Tibial nerve (tissue), 4 donors: ENCODE measurements at places on chromosomes 16 and 17. TPM values are rescaled to one million over a fixed set of nuclear protein-coding genes. Genes with fewer than 3 reads are reported as not detected.
A peak's percentile ranks its signal among the peaks of the same experiment; 100 is the strongest.

DNA sequence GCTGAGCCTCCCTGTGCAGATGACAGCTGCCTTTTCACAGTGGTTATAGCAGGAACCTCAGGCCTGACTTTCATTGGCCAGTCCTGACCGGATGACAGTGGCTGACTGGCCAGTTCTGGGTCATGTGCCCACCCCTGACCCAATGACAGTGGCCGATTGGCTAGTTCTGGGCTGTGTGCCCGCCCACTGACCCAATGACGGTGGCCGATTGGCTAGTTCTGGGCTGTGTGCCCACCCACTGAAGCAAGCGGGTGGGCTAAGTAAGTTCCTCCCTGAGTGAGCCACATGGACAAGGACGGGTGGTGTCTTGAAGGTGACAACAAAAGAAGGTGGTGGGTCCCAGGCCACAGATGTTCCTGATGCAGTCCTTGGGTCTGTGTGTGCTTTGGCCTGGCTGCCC, 9.5 kb downstream of the DEF8 start:
- no peaks in the 10 kb centered on the region for H3K27me3 ChIP-seq
- DNase-seq: no peak
- no peak overlapping the region for H3K4me3 ChIP-seq
- peaks cover 94% of the 10 kb centered on the region for H3K36me3 ChIP-seq

DNA sequence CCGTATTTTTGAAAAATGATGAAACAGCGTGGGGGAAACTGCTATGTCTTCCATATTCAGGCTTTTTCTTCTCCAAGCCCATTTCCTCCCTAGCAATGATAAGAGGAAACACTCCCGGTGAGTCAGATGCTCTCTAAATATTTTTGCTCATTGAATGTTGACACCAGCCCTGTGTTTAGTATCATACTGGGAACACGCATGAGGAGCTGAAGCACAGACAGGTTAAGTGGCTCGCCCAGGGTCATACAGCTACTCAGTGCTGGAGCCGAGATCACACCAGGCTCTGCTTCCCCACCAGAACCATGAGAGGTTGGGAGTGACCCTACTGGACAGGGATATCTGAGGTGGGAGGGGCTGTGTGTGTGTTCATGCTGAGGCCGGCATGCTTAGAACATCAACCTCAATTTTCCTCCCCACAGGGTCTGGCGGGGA, 37.8 kb upstream of the ADGRG1 start:
- H3K36me3 ChIP-seq: no peaks in the 10 kb centered on the region
- no peak for DNase-seq
- H3K27me3 ChIP-seq: no peaks in the 10 kb centered on the region
- H3K4me1 ChIP-seq: peaks cover 8% of the 10 kb centered on the region

DNA sequence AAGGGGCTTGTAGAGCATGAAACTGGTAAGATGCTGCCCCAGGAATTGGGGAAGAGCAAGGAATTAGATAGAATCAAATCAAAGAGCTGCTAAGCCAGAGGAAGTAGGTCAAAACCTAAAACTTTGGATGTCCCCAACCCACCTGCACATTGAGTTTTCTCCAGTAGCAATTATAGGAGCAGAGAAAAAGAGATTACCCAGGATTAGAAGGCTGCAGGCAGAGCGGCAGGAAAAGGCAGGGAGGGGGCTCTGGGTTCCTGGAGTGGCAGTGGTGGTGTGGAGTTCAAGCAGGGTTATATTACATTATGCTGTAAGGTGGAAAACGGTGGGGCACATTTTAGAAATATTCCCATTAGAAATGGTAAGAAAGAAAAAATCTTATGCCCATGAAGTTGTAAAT, 68.3 kb downstream of the KSR1 start:
- H3K36me3 ChIP-seq: no peaks in the 10 kb centered on the region
- H3K27me3 ChIP-seq: no peaks in the 10 kb centered on the region
- no peak for DNase-seq
- no peak overlapping the region for H3K4me3 ChIP-seq
- H3K27ac ChIP-seq: no peak overlapping the region

DNA sequence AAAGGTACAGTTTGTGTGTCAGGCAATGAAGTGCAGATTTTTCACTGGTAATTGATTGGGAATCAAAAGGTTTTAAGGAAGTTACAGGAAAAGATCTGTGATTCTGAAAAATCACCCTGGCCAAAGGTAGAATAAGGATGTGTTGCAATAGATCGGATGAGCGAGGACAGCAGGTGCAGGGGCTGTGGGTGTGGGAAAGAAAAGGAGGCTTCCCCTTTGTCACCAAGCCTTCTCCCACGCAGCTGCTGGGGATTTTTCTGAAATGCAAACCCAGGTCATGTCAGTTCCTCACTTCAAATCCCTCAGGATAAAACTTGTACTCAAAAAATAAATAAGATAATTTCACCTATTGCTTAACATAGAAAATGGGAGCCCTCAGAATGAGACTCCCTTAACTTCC, 47.9 kb upstream of the ARHGAP17 start:
- H3K4me3 ChIP-seq: no peak overlapping the region
- H3K36me3 ChIP-seq: no peaks in the 10 kb centered on the region
- no peak for DNase-seq
- H3K27ac ChIP-seq: peak overlapping the region; percentile 93

IL32 gene
- 26.2 TPM for total RNA-seq

- no peaks in the 10 kb centered on the region for H3K36me3 ChIP-seq
- no peaks in the 10 kb centered on the region for H3K27me3 ChIP-seq
- H3K27ac ChIP-seq: no peak overlapping the region
- H3K4me1 ChIP-seq: no peaks in the 10 kb centered on the region
- no peak overlapping the region for H3K4me3 ChIP-seq
These were observed 66.6 kb upstream of the LHX1 start for GRCh38 chr17:36870720-36870999.

GRCh38 chr17:29197516-29198272, 17.5 kb upstream of the MYO18A start:
- H3K27ac ChIP-seq: no peak overlapping the region
- DNase-seq: no peak

GRCh38 chr16:65644821-65645220, 523.0 kb upstream of the CDH11 start:
- no peaks in the 10 kb centered on the region for H3K36me3 ChIP-seq
- DNase-seq: no peak
- H3K4me3 ChIP-seq: no peak overlapping the region
- no peaks in the 10 kb centered on the region for H3K27me3 ChIP-seq
- no peak overlapping the region for H3K27ac ChIP-seq
- H3K4me1 ChIP-seq: no peaks in the 10 kb centered on the region

MPV17L gene
- total RNA-seq: 11.5 TPM

- H3K36me3 ChIP-seq: no peaks in the 10 kb centered on the region
- no peak overlapping the region for H3K4me3 ChIP-seq
- DNase-seq: peak; percentile 51
- H3K4me1 ChIP-seq: no peaks in the 10 kb centered on the region
These were observed 46.9 kb downstream of the IRX6 start for GRCh38 chr16:55370762-55371482.

- no peak overlapping the region for H3K4me3 ChIP-seq
- no peaks in the 10 kb centered on the region for H3K4me1 ChIP-seq
- no peaks in the 10 kb centered on the region for H3K27me3 ChIP-seq
These were observed 18.4 kb downstream of the CYB5D2 start for GRCh38 chr17:4161192-4161966.

GLP2R gene
- total RNA-seq: 0.87 TPM

- no peak overlapping the region for H3K27ac ChIP-seq
- no peak overlapping the region for H3K4me3 ChIP-seq
- H3K36me3 ChIP-seq: no peaks in the 10 kb centered on the region
- H3K27me3 ChIP-seq: no peaks in the 10 kb centered on the region
- H3K4me1 ChIP-seq: no peaks in the 10 kb centered on the region
- no peak for DNase-seq
These were observed 178.3 kb downstream of the ENGASE start for GRCh38 chr17:79252886-79253285.

EVI2B gene
- total RNA-seq: 9.2 TPM

KCNH6 gene
- not detected for total RNA-seq

OR1F1 gene
- total RNA-seq: not detected

DNA sequence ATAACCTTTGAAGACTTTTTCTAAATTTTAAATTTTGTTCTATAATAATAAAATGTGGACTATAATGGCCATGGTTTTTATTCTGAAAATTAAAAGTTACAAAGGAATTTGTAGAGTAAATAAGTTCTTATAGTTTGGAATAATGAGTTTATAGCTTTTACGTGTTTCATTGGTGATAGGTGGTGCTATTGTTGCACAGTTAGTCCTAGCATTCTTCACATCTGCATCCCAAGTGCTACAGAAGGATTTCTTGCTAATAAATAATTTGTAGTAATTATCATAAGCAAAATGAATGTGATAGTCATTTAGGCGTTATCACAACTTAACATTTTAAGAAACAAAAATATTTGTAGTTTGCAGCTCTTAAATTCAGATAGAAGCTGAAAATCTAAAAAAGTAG, 67.9 kb downstream of the BCAS3 start:
- no peak for DNase-seq
- no peak overlapping the region for H3K4me3 ChIP-seq
- H3K27ac ChIP-seq: no peak overlapping the region
- H3K4me1 ChIP-seq: peaks cover 38% of the 10 kb centered on the region

GRCh38 chr17:7136266-7136877, 21.8 kb upstream of the ASGR2 start:
- no peak overlapping the region for H3K4me3 ChIP-seq
- no peaks in the 10 kb centered on the region for H3K36me3 ChIP-seq
- peaks cover 70% of the 10 kb centered on the region for H3K27me3 ChIP-seq
- DNase-seq: peak; percentile 75

CDT1 gene
- 1.5 TPM for total RNA-seq

- H3K27ac ChIP-seq: no peak overlapping the region
- H3K4me1 ChIP-seq: no peaks in the 10 kb centered on the region
- no peaks in the 10 kb centered on the region for H3K36me3 ChIP-seq
- no peaks in the 10 kb centered on the region for H3K27me3 ChIP-seq
- H3K4me3 ChIP-seq: no peak overlapping the region
- no peak for DNase-seq
These were observed 21.3 kb upstream of the UBE2I start for GRCh38 chr16:1287982-1288670.

TP53TG3C gene
- 1.8 TPM for total RNA-seq

- DNase-seq: no peak
- H3K27me3 ChIP-seq: no peaks in the 10 kb centered on the region
- peak within 1 kb of the TSS; percentile 68 for H3K27ac ChIP-seq
- no peaks in the 10 kb centered on the region for H3K4me1 ChIP-seq
- H3K36me3 ChIP-seq: no peaks in the 10 kb centered on the region
These were observed at the start of gene DNASE1 for GRCh38 chr16:3654249-3654991. TSS of gene DNASE1 (plus strand) at chr16:3654691. CDS start at chr16:3655374, 683 bp downstream.

YBX2 gene
- total RNA-seq: 0.39 TPM

DNA sequence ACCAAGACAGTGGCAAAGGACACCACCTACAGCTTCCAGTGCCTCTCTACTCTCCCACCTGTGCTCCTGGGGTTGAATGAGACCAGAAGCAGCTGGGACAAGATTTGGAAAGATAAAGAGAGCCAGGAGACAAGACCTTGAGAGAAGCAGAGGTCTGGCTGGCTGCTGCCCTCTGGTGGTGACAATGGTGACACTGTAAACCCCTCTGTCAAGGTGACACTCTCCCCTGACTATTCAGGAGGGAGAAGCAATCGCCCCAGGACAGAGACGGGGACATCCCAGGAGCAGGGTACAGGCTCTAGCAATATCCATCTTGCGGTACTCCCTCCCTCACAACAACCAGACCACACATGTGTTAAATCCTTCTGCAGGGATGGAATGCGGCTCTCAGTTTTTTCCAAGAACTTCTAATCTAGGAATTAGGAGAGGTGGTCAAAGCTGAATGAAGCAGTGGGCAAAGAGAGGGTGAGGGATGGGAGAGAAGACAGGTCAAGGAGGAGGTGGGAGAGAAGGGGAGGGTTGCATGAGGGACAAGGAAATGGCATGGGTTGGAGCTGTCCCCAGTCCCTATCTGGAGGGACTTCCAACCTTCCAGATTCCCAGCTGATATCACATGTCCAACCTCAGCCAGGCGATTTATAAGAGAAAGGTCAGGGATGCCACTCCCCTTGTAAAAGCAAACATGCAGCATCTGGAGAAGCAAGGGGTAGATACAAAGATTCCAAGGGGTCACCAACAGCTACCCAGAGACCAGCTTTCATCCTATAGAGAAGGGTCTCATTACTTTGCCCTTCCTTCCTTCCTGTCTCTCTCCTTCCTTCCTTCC, 2.9 kb downstream of the PHOSPHO1 start:
- H3K36me3 ChIP-seq: no peaks in the 10 kb centered on the region
- DNase-seq: peak; percentile 74
- H3K4me3 ChIP-seq: no peak overlapping the region
- H3K27ac ChIP-seq: no peak overlapping the region
- no peaks in the 10 kb centered on the region for H3K27me3 ChIP-seq

DNA sequence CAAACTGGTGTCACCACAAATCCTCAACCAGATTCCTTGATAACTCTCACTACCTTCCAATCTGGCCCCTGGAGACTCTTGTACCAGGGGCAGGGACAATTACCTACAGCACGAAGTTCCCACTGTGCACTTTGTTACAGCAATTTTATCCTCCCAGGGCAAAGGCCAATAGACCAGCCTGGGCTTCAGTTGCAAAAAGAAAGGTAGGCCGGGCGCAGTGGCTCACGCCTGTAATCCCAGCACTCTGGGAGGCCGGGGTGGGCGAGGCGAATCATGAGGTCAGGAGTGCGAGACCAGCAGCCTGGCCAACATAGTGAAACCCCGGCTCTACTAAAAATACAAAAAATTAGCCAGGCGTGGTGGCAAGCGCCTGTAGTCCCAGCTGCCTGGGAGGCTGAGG, 36.9 kb downstream of the USP7 start:
- no peak for DNase-seq
- H3K4me1 ChIP-seq: no peaks in the 10 kb centered on the region
- H3K27ac ChIP-seq: no peak overlapping the region
- H3K36me3 ChIP-seq: no peaks in the 10 kb centered on the region
- no peaks in the 10 kb centered on the region for H3K27me3 ChIP-seq
- H3K4me3 ChIP-seq: no peak overlapping the region

- no peak for DNase-seq
- H3K36me3 ChIP-seq: no peaks in the 10 kb centered on the region
- H3K27me3 ChIP-seq: no peaks in the 10 kb centered on the region
- peak overlapping the region; percentile 64 for H3K27ac ChIP-seq
These were observed 9.5 kb upstream of the AMZ2 start for GRCh38 chr17:68238164-68238870.

DNA sequence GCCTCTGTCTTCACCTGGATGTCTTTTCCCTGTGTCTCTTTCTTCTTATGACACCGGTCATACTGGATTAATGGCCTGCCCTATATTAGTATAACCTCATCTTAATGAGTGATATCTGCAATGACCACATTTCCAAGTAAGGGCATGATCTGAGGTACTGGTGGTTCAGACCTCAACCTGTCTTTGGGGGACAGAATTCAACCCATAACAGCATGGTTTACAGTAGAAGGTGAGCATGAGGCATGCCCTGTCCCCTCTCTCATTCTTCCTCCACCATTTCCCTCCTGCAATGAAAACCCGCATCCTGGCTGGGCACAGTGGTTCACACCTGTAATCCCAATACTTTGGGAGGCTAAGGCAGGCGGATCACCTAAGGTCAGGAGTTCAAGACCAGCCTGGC, 2.8 kb upstream of the RAB37 start:
- no peak overlapping the region for H3K27ac ChIP-seq
- H3K36me3 ChIP-seq: no peaks in the 10 kb centered on the region
- H3K27me3 ChIP-seq: peaks cover 78% of the 10 kb centered on the region
- peaks cover 20% of the 10 kb centered on the region for H3K4me1 ChIP-seq

GRCh38 chr17:50884439-50885311, 18.5 kb upstream of the TOB1 start:
- no peaks in the 10 kb centered on the region for H3K36me3 ChIP-seq
- H3K27ac ChIP-seq: peak overlapping the region; percentile 36
- no peaks in the 10 kb centered on the region for H3K27me3 ChIP-seq
- H3K4me3 ChIP-seq: no peak overlapping the region
